ENCODE measurements at places on chromosomes 13 and 19. TPM values are rescaled to one million over a fixed set of nuclear protein-coding genes. Genes with fewer than 3 reads are reported as not detected.

COX6B2 gene
- not detected for total RNA-seq

AP1M2 gene
- total RNA-seq, result 3.1 TPM

IFNL1 gene
- not detected for total RNA-seq

SIGLEC14 gene
- not detected for total RNA-seq

COQ8B gene
- total RNA-seq, result 19.3 TPM

FFAR2 gene
- 1.0 TPM for total RNA-seq

SLC5A5 gene
- not detected for total RNA-seq

SHD gene
- total RNA-seq, result 24.5 TPM

ZSCAN4 gene
- total RNA-seq, result not detected

PPFIA3 gene
- total RNA-seq, result 3.1 TPM

SNRNP70 gene
- total RNA-seq, result 103 TPM

PROZ gene
- total RNA-seq, result not detected

Measured in skeletal muscle tissue (tissue), 5 donors.